ENCODE measurements at places on chromosomes 3 and 15.

GRCh38 chr15:47961401-47962090, 159.2 kb upstream of the SLC24A5 start:
- DNase-seq, result no peak

- DNase-seq, result no peak
These were observed 178.9 kb downstream of the IGF1R start for GRCh38 chr15:98827217-98827616.

- no peak for DNase-seq
These were observed 968 bp upstream of the TMEM266 start for GRCh38 chr15:76058714-76059319.

- no peak for DNase-seq
These were observed 76.1 kb upstream of the ATP11B start for GRCh38 chr3:182717216-182717615.

- no peak for DNase-seq
These were observed 389.0 kb upstream of the THBS1 start for GRCh38 chr15:39191871-39192291.

DNA sequence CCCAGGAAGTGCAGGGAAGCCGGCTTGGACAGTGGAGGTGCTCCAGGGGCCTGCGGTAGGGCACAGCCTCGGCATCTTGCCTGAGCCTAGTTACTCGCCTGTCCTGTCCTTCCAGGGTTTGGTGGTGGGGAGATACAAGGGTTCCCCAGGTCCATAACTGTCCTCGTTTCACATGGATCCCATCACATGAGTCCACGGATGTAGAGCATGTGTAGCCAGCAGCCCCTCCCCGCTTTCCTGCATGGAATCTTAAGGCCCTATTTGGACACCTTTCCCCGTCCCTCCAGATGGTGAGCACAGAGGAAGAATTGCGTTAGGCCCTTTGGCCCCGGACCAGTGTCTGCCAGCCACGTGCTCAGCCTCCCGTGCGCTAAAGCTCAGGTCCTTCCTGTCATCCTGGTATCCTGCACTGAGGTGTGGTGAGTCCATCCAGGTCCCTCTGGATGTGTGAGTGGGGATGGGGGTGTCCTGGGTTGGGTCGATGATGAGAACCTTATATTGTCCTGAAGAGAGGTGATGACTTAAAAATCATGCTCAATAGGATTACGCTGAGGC, 230.4 kb downstream of the SNRPN start:
- no peak for DNase-seq

DNA sequence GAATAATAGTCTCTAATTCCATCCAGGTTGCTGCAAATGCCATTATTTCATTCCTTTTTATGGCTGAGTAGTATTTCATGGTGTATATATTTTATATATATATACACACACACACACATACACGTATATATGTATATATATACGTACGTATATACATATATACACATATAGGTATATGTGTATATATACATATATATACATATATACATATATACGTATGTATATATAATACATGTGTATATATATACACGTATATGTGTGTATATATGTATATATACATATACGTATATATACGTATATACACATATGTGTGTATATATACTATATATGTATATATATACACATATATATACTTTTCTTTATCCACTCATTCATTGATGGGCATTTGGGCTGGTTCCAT, 13.7 kb upstream of the STRIT1 start:
- no peak for DNase-seq

- no peak for DNase-seq
These were observed 305.0 kb downstream of the ZNF385D start for GRCh38 chr3:21446027-21446426.

DNA sequence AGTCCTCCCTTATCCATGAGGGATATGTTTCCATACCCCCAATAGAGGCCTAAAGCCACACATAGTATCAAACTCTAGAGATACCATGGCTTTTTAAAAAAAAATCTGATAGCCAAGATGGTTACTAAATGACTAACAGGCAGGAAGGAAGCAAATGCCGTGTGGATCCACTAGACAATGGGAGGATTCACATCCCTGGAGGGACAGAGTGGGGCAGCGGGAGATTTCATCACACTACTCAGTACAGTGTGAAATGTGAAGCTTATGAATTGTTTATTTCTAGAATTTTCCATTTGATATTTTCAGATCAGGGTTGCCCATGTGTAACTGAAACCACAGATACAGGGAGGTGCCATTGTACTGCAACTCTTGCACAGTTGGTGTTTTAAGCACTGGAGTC, 826.6 kb downstream of the SQOR start:
- DNase-seq, result no peak

DNA sequence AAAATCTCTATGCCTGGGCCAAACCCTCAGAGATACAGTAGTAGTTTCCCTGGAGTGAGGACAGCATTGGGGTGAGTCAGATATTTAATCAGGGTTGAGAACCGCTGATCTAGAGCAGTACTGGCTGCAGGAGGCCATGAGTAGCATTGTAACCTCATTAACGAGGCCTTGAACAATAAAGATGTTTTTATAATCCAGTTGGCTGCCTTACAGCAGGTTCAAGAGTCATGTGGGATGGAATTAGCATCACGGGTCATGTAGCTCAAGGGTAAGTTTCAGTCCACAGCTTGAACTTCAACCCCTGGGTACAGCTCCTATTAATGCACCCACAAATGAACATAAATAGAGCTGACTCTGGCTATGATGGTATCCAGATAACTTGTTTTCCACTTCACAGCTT, 5.1 kb downstream of the HPS3 start:
- DNase-seq, result no peak

DNA sequence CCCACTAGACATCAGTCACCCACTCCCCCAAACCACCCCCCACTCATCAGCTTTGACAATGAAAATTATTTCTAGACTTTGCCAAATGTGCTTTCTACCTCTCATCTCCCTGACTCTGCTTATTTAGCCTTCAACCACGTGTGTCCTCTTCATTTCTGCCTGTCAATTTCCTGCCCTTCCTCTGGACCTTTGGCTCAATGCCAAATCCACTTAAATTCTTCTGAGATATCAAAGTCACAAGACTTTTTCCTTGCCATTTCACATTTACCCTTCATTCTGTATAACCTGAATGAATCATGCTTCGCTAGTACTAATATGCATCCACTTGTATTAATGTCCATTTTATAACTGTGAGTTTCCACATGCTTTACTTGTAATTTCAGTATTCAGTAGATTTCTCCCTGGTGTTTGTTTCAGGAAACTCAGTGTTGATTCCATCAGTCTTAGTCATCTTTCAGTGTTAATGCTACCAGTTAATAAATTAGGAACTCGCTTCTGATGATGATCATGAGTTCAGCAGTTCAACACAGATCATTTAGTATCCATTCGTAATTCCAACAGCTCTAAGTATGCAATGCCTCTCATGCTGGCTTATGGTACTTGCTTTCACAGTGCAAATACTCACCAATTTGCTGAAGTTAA, 128.2 kb upstream of the OSTN start:
- no peak for DNase-seq

DNA sequence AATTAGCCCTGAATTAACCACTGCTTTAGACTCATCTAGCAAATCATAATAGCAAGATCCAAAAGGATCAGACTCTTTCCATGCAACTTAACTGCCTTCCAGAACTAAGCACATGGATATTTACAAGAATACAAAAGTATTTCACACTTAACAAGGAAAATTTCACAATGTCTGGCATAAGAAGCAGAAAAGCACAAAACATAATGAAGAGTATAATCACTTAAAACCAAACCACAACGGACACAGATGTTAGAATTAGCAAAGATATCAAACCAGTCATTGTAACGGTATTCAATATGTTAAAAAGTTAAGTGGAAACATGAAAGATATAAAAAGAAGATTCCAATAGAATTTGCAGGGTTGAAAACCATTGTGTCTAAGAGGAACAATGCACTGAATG, 51.5 kb upstream of the COL6A6 start:
- DNase-seq, result no peak

- DNase-seq, result no peak
These were observed 626.4 kb upstream of the ZNF385D start for GRCh38 chr3:22377421-22377820.

- no peak for DNase-seq
These were observed 9.9 kb upstream of the GRM2 start for GRCh38 chr3:51696954-51697353.

DNA sequence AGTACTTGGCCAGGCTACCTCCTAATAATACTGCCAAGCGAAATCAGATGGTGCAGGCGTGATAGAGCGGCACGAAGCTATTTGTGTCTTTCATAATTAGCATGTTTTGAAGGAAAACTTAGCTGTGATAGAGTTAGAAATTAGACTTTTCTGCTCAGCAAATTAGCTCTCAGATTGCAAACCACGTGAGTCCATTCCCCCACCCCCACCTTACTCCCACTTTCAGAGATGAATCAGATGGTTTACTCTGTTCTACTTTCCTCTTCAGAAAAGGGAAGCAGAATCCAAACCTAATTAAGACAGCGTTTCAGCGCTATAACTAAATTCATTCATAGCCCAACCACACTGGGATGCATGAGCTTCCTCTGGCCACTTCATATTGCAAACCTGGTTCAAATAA, 214.6 kb downstream of the SLCO3A1 start:
- DNase-seq, result no peak

- DNase-seq, result no peak
These were observed 62.5 kb upstream of the MLF1 start for GRCh38 chr3:158508481-158508880.

DNA sequence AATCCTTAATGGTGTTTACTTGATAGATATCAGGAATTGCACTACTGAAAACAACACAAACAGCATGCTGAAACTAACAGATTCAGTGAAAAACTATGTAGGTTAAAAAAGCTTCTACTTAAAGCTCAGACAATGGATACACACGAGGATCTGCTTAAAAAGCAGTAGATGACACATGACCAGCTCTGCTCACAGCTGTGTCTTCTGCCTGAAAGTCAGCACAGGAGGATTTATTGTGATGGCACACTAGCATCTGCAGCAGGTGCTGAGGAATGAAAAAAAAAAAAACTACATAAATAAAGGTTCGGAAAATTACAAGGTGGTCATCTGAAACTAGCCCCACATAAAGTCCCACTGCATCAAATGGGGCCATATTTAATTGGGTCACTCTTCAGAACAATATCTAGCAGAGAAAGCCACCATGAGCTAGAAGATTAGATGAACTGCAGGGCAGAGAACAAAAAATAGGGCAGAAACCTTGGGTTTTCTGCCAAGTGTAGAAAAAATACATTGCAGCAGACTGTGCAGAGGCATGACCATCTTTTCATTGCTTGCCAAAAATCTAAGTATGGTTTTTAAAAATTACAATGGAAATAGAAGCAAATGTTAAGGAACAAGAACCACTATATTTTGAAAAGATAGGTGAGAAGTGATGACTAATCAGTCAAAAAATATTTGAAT, 13.2 kb upstream of the GOLM2 start:
- DNase-seq, result no peak

- DNase-seq, result no peak
These were observed 114.1 kb upstream of the PPP2R3A start for GRCh38 chr3:135851201-135852081.

DNA sequence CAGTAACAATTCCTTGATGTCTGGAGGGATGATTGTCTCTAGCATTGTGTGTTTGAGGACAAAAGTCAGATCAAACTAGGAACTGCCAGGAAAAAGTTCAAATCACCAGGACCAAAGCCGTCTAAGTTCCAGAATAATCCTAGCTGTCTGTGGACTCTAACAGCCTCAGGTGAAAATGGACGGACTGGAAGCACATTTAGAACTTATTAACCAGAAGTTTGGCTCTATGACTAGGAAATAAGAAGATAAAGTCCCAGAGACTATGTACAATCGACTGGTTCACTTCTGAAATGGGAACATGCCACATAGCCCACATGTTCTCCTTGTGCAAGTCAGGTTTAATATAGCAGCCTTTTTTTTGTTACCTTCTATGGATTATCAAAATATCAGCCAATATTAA, 50.6 kb upstream of the SGO1 start:
- no peak for DNase-seq

GRCh38 chr15:47301481-47301880, 415.8 kb upstream of the SEMA6D start:
- DNase-seq, result no peak

DNA sequence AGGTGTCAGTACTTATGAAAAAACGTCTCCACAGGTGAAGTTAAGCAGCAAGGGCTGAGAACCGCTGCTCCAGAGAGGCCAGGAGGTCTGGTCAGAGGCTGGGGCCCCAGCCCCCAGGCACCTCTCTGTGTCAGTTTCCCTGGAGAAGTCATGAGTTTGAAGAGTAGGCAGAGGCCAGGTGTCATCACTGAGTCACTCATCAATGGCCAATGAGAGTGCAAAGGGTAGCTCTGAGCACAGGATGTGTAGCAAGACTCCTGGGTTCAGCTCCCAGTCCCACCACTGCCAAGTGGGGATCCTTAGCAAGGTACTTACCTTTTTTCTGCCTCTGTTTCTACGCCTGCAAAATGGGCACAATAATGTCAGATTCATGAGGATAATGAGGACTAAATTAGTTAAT, 47.9 kb downstream of the CORO2B start:
- DNase-seq, result no peak

GRCh38 chr3:175212896-175213295, 353.8 kb downstream of the NAALADL2 start:
- DNase-seq, result no peak

DNA sequence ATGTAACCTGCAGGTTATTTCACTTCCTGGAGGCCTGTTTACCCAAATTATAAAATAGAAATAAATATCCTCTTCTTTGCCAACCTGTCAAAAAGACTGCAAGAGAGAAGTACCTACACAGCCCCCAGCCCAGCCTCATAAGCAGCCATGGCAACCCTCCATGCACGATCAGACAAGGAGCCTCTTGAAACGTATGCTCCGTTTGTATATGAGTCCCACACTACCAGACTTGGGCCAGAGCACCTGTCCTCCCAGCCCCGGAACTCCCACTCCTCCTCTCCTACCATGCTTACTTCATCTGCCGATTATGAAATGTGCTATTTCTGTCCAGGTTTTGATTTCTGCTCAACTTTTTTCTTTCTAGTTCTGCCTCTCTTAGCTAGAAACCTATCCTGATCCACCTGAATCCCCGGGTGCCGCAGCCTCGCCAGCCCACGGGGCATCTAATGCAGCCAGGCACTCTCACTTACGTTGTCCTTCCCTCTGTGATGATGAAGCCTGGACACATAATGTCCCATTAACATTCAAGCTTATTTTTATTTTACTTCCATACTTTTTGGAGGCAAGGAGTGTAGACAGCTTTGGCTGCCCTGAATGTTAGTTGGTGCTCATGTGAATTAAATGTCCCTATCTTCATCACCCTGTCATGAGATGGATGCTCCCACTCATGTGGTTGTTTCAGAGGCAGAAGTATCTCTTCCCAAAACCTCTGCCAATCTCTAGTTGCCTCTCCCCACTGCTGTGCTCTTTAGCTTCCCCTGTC, 73.8 kb downstream of the MB21D2 start:
- DNase-seq, result no peak

DNA sequence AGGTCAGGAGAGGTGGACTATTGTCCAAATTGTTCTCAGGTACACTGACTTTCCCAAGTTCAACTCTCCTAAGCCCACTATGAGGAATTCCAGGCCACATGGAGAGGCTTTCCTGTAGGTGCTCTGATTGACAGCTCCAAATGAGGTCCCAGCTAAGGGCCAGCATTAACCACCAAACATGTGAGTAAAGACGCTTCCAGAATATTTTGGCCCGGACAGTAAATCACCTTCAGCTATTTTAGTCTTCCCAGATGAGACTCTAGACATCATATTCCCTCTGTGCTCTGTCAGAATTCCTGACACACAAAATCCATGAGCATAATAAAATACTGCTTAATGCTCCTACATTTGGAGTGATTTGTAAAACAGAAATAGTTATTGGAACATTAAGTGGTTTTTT, 135.5 kb downstream of the TGFBR2 start:
- DNase-seq, result no peak

All from progenitor cell of endocrine pancreas (in vitro differentiated cells).